ENCODE measurements at places on chromosomes 5 and 9. TPM values are rescaled to one million over a fixed set of nuclear protein-coding genes. Genes with fewer than 3 reads are reported as not detected.

The HNRNPH1 gene
- 307 TPM for total RNA-seq

The PCDHB15 gene
- 0.17 TPM for total RNA-seq

The SLIT3 gene
- total RNA-seq: 0.34 TPM

The FRMD3 gene
- 0.59 TPM for total RNA-seq

The ASB6 gene
- 23.5 TPM for total RNA-seq

The SH3TC2 gene
- 1.0 TPM for total RNA-seq

The CDC23 gene
- 16.2 TPM for total RNA-seq

The CDC25C gene
- 29.4 TPM for total RNA-seq

The PGM5 gene
- 0.34 TPM for total RNA-seq

The SPATA31D4 gene
- total RNA-seq: not detected

The ROPN1L gene
- total RNA-seq: 0.45 TPM

The SLC38A9 gene
- total RNA-seq: 18.0 TPM

The GABRA1 gene
- not detected for total RNA-seq

The PTGDS gene
- total RNA-seq: not detected

The GPR151 gene
- not detected for total RNA-seq

The SELENOP gene
- total RNA-seq: 30.4 TPM

The SPINK5 gene
- total RNA-seq: not detected

The SPATA6L gene
- total RNA-seq: under 0.01 TPM

The TTC23L gene
- under 0.01 TPM for total RNA-seq

The SLCO6A1 gene
- total RNA-seq: not detected

The NIM1K gene
- total RNA-seq: 0.74 TPM

The PCDHGB6 gene
- total RNA-seq: 1.3 TPM

The FGD3 gene
- total RNA-seq: not detected

The IFNB1 gene
- total RNA-seq: not detected

The RASGRF2 gene
- 5.7 TPM for total RNA-seq

The PCDHA13 gene
- not detected for total RNA-seq

The GPR150 gene
- total RNA-seq: 0.59 TPM

The BTNL9 gene
- total RNA-seq: not detected

Data from bronchus fibroblast of lung (primary cell).